NCI-H1930 (cell line): ENCODE measurements at places on chromosomes 4 and X.

GRCh38 chrX:7720519-7720918, 122.5 kb upstream of the VCX start:
- DNase-seq = no peak

GRCh38 chr4:46270986-46271596, 118.8 kb downstream of the GABRA2 start:
- no peak for DNase-seq

GRCh38 chr4:76232681-76233080, 18.8 kb upstream of the FAM47E start:
- no peak for DNase-seq

DNA sequence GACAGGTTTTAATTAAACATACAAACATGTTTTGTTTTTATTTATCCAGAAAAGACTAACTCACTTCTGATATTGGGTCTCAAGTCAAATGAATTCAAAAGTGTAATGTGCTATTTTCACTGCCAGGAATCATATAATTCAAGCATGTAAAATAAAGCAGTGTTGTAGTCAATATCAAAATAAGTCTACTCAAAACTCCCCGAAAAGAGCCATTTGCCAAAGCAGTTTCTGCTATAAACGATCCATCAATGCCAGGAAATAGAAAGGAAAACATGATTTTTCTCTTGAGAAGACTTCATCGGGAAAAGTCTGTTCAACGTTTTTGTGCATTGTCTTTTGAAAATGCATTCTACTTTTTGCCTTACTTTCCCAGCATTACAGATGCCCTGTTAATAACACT, 633.3 kb downstream of the FAT4 start:
- DNase-seq = no peak

DNA sequence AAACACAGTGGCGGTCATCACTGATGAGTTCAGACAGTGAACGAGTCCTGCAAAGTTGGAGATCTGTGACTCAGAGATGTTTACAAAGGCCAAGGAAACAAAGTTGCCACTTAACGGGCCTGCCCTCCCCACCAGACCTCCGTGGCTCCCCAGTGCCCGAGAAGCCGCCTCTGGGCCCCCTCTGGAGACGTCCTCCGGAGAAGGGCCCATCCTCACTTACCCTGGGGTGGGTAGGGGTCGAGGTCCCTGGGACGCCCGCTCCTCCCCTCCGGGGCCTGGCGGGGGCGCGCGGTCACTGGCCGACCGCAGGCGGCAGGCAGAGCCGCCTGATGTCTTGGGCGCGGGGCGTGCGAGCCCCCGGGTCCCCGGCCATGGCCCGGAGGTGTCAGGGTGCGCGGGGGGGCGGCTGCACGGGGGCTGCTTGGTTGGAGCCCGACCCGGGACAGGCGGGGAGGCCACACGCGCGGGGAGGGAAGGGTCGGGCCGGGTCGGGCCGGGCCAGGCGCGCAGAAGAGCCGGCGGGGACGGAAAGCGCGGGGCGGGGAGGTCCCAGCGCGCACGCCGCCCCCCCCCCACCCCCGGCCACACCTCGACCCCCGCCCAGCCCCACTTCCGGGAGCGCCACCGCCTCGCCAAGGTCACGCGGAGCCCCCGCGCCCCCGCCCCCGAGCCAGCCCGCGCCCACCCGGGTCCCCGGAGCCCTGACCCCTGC, 529 bp downstream of the DHRSX start:
- DNase-seq = no peak

GRCh38 chr4:56348576-56348975, 38.7 kb downstream of the AASDH start:
- DNase-seq = no peak

GRCh38 chr4:12884846-12885796, 599.0 kb downstream of the RAB28 start:
- no peak for DNase-seq

DNA sequence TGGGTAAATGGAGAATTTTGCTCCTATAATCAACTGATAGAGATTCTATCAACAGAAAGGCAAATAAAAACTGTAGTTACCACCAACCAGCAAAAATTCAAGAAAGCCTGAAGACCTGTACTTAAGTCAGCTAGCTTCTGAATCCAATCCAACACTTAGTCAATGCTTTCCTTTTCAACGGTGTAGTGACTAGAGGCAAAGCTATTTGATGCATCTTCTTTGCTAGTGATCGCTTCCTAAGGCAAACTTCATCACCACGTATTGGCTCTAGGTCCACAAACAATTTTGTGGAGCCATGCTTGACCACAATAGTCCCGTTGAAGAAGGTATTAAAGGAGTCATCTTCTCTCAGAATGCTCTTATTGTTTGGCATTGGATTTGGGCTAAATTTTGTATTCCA, 25.0 kb upstream of the UBA6 start:
- DNase-seq = no peak

- DNase-seq = no peak
These were observed 14.9 kb downstream of the MID1IP1 start for GRCh38 chrX:38816155-38816554.

- peak; percentile 16 for DNase-seq
These were observed 38.4 kb downstream of the SAGE1 start for GRCh38 chrX:135931644-135932487.

DNA sequence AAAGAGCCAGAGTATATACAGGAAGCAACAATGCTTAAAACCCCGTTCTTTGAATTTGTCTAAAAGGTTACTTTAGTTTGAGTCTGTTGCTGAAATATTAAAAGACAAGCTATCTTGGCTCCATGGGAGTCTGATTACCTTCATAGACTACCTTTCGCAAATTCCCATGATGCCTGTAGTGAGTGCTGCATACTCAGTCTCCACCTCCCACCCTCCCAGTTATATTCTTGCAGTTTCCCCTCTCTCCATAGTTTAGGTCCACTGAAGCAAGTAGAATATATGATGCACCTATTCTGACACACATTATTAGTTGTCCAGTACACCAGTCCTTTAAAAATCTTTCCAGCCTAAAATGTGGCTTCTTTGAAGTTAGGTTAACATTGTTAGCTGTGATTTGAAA, 2.4 kb downstream of the CNKSR2 start:
- no peak for DNase-seq

GRCh38 chr4:118816538-118817177, 19.3 kb downstream of the SEC24D start:
- no peak for DNase-seq

DNA sequence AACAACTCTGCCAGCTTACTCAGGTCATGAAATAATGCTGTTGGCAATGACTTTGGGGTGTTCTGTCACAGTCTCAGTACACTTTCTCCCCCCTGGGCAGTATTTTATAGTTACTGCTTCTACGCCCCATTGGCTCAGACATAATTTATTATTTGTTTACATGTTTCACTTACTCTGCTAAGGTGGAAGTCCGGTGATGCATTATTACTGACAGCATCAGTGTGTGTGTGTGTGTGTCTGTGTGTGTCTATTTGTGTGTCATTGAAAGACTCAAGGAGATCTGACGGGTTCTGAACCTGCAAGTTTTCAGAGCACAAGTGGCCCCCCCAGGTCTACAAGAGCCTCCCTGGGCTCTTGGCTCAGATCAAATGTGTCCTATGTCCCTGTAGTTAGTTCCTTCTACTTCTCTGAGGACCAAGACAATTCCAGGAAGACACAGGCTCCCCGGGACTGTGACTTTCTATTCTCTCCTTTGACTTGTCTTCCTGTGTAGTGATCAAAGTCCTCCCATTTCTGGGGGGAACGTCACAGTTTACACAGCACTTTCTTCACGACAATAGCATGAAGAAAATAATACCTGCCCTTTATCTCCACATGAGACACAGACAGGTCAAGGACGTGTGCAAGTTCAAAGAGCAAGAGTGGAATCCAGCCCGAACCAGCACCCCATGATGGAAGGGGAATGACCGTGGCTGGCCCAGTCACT, 283.7 kb upstream of the GATB start:
- no peak for DNase-seq

DNA sequence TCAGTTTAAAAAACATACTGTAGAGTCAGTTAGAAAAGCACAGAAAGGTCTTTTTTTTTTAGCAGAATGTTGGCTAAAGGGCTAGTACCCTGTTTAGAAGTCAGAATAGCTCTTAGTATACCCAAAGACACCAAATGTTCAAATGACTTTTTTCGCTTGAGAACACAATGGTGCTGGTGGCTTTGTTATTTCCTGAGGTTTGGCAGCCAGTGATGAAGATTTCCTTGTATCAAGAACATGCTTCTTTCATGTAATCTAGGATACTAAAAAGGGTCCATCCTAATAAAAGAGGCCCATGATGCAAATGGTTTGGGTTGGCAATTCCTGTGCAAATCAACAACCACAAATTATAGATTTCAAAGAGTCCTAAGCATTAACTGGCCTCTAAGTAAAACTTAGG, 21.1 kb upstream of the CD40LG start:
- no peak for DNase-seq

DNA sequence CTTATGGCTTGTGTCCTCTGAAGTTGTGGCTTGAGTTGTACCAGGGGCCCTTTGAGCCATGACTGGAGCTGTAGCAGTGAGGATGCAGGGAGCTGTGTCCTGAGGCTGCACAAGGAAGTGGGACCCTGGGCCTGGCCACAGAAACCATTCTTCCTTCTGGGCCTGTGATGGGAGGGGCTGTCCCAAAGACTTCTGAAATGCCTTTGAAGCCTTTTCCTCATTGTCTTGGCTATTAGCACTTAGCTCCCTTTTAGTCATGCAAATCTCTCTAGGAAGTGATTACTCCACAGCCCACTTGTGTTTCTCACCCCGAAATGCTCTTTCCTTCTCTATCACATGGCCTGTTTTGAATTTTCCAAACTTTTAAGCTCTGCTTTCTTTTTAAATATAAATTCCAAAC, 92.4 kb downstream of the FHDC1 start:
- no peak for DNase-seq

- DNase-seq = no peak
These were observed 19.8 kb upstream of the PPP1R2C start for GRCh38 chrX:42797651-42798269.

GRCh38 chr4:185039508-185040273, 21.4 kb downstream of the HELT start:
- DNase-seq = peak; percentile 4

GRCh38 chr4:185238750-185239149, 29.4 kb downstream of the SNX25 start:
- no peak for DNase-seq

DNA sequence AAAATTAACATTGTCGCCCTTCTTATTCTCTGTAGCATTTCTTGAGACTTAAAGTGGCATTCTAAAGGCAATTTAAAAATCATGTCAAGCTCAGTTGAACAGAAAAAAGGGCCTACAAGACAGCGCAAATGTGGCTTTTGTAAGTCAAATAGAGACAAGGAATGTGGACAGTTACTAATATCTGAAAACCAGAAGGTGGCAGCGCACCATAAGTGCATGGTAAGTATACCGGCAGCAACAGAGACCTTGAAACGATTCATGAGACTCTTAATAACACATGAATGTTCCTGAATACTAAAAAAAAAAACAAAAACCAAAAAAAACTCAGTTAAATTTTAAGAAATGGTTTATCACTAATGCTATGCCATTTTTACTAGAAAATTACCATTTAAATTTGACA, 82.4 kb upstream of the HPRT1 start:
- no peak for DNase-seq

DNA sequence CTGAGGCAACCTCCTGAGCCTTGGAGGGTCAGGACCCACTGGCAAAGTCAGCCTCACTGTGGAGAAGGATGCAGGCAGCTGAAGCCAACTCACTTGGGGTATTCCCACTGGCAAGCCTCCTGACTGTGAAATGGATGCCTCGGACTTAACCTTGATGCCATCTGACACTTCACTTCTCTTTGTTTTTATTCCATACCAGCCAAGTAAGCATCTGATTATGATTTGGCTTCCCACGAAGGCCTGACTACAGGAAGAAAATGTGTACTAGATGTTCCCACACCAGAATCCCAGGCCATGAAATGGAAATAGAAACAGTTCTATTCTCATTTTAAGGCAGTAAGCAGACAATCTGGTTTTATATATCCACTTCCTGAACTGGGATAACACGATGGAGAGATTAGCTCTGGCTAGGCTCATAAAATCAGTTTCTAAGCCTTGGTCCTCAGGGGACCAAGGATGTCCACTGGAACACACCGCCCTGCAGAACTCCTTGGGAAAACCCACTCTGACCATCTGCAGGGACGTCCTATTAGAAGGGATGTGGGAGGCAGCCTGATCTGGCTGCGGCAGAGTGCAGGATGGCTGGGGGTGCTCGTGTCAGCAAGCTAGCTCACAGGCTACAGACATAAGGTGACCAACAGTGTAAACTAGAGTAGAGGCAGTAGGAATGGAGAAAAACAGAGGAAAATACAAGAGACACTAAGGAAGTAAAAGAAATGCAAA, 89.3 kb downstream of the TSPAN5 start:
- DNase-seq = no peak

GRCh38 chrX:145553702-145554101, 263.9 kb upstream of the SLITRK2 start:
- no peak for DNase-seq

DNA sequence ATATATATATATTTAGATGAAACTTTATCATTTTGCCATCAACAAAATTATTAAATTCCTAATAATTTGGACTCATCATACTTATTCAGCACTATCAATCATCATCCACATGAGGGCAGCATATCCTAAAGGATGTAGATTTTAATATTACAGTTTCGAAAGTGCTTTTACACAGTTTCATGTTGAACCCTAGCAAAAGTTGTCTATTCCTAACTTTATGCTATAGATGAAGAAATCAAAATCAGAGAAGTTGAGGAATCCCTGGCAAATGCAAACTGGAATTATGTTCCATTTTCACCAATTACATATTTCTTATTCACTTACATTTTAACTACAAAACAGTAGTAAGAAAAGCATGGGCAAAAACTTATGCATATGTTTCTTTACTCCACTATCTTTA, 36.6 kb upstream of the UGT2A1 start:
- no peak for DNase-seq

DNA sequence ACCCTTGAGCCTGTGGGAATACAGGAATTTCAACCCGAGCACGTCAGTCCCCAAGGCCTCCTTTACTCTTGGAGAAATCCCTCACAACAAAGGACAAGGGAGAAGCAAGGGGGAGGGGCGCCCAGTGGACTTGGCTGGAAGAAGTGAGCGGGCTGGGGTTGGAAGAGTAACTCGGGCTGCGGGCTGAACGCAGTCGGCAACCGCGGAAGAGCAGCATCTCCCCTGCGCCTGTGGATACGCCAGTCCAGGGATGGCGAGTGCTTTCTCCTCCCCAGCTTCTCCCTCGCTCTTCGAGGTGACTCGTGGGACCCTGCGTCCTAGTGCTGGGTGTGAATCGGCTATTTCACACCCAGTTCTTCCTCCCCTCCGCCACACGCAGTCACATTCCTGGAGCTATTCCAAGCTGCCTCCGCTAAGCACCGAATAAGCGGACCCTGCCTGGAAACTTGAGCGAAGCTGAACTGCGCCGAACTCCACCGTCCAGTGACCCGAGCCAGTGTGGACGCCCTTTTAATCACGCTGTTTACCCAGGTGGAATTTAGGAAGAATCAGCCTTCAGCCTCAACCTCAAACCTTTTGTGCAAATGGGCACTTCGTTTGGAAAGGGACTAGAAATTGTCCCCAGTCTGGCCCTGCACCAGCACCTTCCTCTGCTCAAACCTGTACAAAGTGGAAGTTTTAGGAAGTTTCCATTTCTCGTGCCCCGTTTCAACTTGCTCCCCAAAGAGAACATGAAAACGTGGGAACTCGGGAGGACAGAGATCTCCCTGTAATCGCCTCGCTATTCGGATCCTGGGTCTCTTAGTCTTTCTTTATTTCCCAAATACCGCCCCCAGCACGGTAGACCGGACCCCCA, 64.3 kb upstream of the WDR17 start:
- DNase-seq = no peak
